Left lobe of liver (tissue), 2 donors: ENCODE measurements at places on chromosomes 6 and 20.
A peak's percentile ranks its signal among the peaks of the same experiment; 100 is the strongest.

- no peak for DNase-seq
Measured at GRCh38 chr6:126002755-126003679, 16.7 kb downstream of the TRMT11 start.

GRCh38 chr20:57677584-57677982 lies 32.2 kb downstream of the PMEPA1 start:
- no peak for DNase-seq

- no peak for DNase-seq
Measured at GRCh38 chr6:10763006-10763405, 15.4 kb downstream of the TMEM14B start.

DNA sequence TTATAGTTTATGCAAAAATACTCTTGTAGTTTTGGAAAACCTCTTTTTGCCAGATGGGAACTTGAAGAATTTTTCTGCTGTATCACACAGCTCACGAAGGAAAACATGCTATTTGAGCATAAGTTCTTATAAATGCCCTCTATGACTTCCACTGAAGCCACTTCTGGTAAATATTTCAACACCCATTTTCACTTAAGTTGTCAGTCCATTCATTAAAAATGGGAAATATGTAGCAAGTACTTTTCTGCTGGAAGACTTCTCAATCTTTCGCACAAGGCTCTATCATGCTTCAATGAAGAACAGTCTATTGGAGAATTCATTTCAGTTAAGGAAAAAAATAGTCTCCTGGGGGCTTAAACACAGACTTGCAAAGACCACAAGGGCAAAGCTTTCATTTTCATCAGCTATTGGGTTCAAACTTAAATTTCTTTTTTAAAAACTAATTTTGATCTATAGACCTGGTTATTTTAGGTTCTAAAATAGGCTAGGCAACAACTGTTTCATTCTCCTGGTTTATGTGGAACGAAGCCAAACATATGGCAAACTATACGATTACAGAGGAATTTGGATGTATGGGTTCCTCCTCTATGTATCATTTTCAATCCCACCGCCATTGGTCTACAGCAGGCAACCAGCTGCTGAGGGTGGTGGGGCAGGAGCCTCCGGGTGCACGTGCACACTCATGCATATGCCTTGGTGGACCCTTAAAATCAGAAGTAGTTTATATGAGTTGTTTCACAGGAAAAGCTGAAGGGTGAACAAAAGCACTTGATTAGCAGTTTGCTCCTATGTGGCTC lies 38.7 kb downstream of the LAMA4 start:
- DNase-seq: no peak

- no peak for DNase-seq
Measured at GRCh38 chr20:47664068-47664437, 121.2 kb downstream of the SULF2 start.

- peak; percentile 54 for DNase-seq
Measured at GRCh38 chr6:107114926-107115694, at the start of gene BEND3. BEND3 (minus strand) TSS chr6:107115515; CDS start chr6:107099285, 16,230 bp downstream.

DNA sequence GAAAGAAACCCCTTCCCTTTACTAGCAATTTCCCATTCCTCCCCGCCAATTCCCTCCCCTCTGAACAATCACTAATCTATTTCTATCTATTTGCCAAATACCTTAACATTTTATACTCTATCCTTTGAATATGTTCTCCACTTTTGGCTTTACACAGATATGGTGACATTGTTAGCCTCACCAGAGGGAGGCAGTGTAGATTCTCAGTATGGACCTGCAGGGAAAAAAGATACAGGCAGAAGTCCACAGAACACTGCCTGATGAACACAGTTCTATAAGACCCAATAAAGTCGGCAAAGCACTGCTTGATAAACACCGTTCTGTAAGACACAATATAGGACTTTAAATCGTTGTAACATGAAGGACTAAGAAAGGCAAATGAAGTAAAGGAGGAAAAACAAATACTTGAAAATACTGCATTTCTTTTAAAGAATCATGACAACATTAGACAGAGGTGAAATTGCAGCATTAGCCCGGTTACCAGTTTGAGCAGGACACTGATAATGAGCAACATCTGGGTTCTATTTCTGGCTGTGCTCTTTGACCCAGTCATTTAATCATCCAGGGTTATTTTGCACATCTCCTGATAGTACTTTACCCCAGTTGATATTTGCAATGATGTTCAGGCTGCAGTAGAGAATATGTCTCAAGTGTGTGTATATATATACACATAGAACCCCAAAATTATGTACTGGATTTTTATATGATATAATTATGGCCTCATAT lies 296.8 kb downstream of the UTRN start:
- no peak for DNase-seq
